ENCODE measurements at places on chromosomes 11 and 22.
A peak's percentile ranks its signal among the peaks of the same experiment; 100 is the strongest.

GRCh38 chr11:132208477-132209055 lies 838.2 kb downstream of the NTM start:
- no peak for DNase-seq

DNA sequence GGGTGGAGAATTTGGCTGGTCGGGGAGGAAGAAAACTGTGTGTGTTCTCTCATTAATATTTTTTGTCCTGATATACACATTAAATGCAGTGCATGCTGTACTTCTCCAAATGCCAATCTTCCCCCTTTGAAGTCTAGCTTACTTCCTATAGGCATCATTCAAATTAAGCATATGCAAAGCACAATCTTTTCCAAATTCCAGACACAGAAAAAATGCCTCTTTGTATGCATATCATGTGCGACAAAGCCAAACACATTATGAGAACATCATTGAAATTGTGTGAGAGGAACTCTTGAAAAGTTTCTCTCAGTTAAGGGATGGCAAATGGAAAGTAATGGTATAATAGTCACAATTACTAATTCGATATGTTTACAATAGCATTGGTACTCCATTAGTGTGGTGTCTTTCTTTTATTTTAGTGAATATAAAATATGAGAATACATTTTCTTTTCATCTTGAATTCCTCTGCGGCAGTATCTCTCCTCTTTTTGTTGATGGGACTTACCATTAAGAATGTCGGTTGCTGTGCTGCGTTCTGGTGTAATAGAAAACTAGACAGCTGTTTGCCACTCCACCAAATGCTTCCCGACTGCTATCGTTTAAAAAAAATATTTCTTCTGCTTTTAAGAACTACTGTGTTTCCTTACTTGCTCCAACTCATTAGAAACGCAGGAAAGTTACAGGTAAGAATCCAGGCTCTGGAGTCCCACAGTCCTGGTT lies 19.3 kb upstream of the NRIP3 start:
- no peak for DNase-seq

DNA sequence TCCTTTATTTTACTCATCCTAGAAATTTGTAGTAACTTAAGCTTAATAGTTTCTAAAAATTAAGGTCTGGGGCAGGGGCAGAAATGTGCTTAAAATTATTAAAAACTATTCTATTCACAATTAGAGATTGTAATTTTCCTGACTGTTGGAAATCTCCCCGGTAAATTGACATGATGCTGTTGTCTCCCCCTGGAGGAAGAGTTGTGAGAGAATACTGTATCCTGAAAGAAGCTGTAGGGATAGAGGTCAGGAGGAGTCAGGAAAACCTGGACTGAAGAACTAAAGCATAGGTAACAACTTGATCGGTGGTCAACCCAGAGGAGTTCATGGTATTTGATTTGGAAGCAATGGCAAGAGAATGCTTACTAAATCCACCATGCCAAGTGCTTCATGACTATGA lies 16.2 kb upstream of the ESAM start:
- no peak for DNase-seq

DNA sequence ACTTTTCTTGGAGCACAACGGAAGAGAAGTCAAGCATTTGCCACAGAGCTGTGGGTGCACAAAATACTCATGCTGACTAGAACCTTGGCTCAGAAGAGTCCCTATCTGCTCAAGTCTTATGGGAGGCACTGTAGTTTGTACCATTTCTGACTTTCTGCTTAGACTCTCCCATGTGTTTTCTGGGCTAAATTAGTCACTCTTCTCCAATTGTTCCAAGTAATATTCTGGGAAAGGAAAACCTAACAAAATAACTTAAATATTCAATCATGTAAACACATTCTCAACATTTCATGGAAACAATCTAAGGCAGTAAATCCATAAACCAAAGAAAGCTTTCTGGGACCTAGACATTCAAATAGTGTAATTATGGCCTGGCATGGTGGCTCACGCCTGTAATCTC lies 220.7 kb downstream of the SWAP70 start:
- no peak for DNase-seq

DNA sequence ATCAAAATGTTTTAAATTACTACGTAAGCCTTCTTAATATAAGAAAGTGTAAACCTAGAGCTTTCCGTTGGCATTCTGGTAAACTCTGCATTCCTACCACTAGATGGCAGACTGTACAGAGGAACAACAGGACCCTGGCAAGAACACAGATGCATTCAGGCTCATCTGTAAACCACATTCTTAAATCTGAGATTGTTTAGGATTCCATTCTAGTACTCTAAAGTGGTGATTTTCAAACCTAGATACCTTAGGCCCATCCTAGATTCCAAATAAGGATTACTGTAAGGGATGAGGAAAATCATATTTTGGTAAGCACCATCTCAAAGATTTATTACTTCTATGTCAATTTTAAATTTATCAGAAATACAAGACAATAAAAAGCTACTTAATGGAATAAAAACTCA lies 26.9 kb downstream of the PICALM start:
- DNase-seq = peak; percentile 67

DNA sequence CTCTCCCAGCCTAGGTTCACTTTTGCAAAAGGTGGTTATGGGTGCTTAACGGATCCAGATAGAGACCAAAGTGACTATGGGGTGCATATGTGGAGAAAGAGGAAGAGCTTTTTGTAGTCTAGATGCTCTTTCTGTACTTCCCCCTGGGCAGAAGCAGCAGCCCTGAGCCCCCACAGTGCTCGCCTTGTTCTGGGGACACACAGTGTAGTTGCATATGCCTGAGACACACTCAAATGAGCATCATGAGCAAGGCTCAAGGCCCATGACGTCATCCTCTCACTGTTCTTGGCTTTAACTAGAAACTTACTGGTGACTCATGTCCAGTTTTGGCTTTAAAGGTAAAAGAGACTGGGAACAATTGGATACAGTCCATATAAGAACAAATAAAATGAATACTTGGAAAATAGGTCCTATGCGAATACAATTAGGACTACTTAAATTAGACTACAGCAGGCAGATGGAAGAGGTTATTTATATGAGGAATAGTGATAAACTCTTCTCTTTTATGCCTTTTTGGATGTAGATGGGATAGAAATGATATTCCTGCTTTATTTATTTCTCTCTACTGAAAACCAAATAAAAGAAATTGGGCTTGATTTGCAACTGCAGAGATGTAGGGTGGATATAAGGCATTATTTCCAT lies 20.1 kb upstream of the PEX26 start:
- DNase-seq = no peak

- no peak for DNase-seq
Observed at GRCh38 chr11:1862588-1863351, 9.9 kb downstream of the LSP1 start.

DNA sequence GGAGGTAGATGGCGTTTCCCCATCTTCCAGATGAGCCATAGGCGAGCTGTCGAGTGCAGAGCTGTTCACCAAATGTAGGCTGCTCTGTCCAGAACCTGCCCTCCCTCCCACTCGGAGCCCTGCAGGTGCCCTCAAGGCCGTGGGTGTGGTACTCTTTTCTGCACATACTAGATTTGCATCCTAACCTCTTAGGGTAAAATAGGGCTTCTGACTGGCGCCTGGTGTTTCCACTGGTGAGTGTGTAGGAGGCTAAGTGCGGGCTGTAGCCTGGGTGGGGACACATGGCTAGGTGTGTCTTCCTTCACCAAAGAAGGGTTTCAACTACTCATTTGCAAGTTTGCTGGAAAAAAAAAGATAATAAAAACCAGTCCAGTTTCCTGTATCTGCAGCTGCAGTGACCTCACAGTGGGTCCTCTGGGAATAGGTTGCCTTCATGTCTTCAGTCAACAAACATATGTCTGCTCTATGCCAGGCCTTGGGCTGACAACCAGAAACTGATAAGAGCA lies 8.5 kb downstream of the BIK start:
- no peak for DNase-seq

- DNase-seq = no peak
Observed at GRCh38 chr11:99154277-99154676, 133.5 kb downstream of the CNTN5 start.

- no peak for DNase-seq
Observed at GRCh38 chr11:14444441-14445189, 55.0 kb downstream of the COPB1 start.

DNA sequence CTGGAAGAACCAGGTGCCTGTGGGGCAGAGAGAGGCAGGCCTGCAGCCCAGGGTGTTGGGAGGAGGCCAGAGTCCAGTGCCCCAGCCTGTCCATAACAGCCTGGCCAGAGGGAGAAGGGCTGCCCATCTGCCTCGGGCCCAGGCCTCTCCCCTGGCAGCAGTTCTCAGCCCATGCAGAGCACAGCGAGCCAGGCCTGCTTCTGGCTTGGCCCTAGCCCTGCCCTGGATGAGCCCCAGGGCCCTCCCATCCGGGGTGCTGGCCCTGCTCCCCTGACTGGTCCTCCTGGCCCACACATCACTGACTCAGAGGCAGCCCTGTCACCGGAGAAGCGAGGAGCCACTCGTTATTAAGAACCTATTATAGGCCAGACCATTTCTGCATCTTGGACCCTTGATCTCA lies 19.7 kb upstream of the MYRF start:
- no peak for DNase-seq

- no peak for DNase-seq
Observed at GRCh38 chr11:1738380-1738779, 12.0 kb downstream of the IFITM10 start.

GRCh38 chr11:130813196-130813595 lies 103.1 kb downstream of the SNX19 start:
- DNase-seq = no peak

- DNase-seq = no peak
Observed at GRCh38 chr11:12761029-12761428, 86.8 kb downstream of the TEAD1 start.

DNA sequence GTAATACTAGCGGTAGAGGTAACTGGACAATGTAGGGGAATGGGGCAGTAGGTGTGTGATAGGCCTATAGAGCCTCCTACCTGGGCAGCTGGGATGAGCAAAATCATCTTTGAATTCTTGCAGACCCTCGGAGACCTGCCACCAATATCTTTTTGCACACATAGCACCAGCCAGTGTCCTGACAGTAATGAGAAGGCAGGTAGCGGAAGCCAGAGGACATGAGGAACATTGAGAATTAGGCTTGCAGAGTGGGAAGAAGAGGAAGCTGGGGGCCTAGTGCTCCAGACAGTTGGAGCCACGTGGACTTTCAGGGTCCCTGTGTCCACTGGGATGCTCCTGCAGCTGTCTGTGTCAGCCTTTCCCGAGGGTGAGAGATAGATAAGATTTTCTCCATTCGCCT lies 17.2 kb upstream of the SYT13 start:
- no peak for DNase-seq

GRCh38 chr11:19938169-19938856 lies 222.0 kb downstream of the DBX1 start:
- peak; percentile 78 for DNase-seq

GRCh38 chr11:80414181-80415165 lies 973.6 kb upstream of the TENM4 start:
- no peak for DNase-seq

GRCh38 chr22:49157529-49158339 lies 669.9 kb downstream of the BRD1 start:
- no peak for DNase-seq

DNA sequence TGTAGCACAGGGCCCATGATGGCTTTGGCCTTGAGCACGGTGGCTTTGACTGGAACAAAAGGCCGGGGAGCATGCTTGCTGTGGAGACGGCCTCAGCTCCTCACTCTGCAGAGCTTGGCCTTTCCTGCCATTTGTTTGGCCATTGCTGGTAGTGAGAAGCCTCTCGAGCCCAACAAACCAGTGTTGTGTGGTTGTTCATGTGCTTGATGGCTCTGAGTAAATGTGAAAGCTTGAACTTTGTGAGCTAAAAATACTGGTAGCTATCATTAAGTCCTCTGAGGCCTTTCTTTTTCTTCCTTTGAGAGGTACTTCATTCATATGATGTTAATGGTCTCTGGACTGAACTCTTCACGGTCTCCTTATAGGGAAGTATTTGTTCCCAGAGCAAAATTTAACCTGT lies 39.6 kb downstream of the NAT10 start:
- no peak for DNase-seq
